ENCODE measurements at places on chromosomes 6 and 20.

- no peak for DNase-seq
Observed at GRCh38 chr6:186340-186965, 105.8 kb upstream of the DUSP22 start.

GRCh38 chr6:81262656-81263055, 489.8 kb downstream of the TENT5A start:
- no peak for DNase-seq

GRCh38 chr20:19492116-19492515, 265.9 kb upstream of the RIN2 start:
- DNase-seq, result no peak

DNA sequence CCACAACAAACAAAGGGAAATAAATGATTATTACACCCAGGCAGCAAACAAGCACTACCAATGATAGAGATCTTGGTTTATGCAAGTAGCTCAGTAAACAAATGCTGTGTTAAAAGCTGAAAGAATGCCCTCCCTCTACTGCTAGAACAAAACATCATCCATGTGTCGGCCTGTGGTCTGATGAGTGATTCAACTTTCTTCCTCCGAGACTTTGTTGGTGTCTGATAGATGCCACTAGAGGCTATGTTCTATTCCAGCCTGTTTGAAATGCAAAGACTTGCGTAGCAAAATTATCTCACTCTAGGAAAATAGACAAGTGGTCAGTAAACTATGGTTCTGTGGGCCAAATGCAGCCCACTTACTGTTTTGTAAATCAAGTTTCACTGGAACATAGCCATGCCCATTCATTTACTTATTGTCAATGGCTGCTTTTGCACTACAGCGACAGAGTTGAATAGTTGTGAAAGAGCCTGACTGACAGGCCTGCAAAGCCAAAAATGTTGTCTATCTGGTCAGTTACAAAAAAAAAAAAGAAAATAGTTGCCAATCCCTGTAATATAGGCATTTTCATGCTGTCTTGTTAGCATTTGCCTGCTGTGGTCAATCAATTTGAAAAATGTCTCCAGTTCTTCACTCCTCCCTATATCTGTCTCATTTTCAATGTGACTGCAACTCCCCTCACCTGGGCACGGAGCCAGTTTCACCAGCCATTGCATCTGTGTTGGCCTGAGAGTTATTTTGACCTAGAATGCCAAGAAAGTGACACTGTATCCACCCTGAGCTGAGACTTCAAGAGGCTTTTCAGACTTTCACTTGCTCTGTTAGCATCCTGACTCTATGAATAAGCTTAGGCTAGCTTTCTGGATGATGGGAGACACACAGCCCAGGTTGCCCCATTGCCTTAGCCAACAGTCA, 544.6 kb upstream of the BTBD3 start:
- DNase-seq, result no peak

- no peak for DNase-seq
Observed at GRCh38 chr6:451336-451735, 59.8 kb downstream of the IRF4 start.

- DNase-seq, result no peak
Observed at GRCh38 chr6:122020588-122021264, 378.7 kb upstream of the HSF2 start.

DNA sequence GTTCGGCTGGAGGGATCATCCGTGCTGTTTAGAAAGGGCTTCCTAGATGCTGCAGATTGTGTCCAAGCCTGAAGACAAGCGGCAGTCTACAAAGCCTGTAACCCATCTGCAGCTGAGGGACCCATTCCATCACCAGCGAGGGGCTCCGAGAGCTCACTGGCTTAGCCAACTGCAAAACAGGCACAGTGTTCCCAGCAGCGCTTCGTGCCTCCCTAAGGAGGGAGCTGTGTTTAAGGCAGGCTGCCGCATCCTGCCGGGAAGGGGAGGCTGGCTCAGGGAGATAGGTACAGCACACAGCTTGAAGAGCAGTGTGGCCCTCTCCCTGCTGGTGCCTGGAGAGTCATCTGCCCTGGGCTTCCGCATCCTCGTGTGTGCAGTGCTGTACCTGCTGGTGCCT, 32.4 kb downstream of the DUSP22 start:
- no peak for DNase-seq

DNA sequence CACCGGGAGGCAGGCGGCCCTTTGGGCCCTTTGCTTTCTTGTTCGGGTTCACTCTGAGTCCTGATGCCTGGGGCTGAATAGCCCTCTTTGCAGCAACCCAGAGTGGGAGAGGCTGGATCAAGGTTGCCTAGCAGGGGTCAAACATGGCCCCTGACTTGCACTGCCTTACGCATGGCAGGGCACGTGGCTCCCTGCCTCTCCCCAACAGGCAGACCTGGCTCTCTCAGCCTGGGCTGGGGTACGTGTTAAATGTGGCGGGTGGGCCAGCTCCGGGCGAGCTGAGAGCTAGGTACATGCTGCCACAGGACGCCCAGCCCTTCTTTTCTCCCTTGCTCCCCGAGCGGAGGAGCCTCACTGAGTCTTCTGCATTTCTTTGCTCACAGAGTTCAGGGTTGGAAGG, 7.3 kb downstream of the C6orf132 start:
- no peak for DNase-seq

DNA sequence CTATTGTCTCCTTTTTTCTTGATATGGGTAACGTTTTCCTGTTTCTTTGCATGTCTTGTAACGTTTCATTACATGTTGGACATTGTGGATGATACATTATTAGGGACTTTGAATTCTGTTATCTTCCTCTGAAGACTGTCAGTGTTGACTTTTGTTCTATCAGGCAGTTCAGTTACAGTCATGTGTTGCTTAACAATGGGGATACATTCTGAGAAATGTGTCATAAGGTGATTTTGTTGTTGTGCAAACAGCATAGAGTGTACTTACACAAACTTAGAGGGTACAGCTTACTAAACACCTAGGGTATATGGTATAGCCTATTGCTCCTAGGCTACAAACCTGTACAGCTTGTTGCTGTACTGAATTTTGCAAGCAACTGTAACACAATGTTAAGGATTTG, 64.7 kb downstream of the AK9 start:
- no peak for DNase-seq

DNA sequence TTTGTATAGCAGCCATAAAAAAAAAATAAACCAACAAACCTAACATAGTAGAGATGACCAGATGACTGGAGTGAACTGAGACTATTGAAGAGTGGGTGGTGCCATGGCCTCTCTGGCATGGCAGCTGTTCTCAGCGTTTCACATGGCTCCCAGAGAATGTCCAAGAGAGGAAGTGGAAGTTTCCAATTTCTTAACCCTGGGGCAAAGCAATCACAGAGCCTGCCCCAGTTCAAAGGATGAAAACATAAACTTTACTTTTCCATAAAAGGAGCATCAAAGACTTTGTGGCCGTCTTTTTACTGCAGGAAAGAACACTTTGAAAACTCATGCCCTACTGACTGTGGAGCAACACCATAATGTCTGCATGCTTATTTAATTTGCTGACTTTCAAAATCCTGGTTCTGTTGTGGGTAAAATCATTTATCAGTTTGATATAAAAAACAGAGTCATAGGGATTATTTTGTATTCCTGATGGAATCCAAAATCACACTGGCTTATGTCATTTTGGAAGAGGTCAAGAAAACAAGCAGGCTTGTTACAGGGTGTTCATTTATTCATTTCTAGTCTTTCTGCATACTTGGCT, 165.4 kb downstream of the SLC35B3 start:
- DNase-seq, result no peak

Data from hematopoietic multipotent progenitor cell (in vitro differentiated cells).